Activated T-cell treated with anti-CD3 and anti-CD28 coated beads for 1 hour (primary cell): ENCODE measurements at places on chromosomes 2 and 18.

DNA sequence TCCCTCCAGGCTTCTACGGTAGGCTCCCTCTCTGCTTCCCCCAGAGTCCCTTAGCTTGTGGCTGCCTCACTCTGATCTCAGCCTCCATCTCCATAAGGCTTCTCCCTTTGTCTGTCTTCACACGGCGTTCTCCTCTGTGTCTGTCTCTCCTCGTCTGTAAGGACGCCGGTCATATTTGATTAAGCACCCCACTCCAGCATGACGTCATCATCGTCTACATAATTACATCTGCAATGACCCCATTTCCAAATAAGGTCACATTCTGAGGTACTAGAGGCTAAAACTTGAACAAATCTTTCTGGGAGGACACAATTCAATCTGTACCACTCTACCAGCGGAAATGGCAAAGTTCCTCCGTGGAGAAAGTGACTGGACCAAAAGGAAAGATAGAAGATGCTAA is 8.3 kb upstream of the COL6A3 start:
- DNase-seq, result no peak

GRCh38 chr2:177693658-177694339 is 301.2 kb downstream of the AGPS start:
- no peak for DNase-seq

DNA sequence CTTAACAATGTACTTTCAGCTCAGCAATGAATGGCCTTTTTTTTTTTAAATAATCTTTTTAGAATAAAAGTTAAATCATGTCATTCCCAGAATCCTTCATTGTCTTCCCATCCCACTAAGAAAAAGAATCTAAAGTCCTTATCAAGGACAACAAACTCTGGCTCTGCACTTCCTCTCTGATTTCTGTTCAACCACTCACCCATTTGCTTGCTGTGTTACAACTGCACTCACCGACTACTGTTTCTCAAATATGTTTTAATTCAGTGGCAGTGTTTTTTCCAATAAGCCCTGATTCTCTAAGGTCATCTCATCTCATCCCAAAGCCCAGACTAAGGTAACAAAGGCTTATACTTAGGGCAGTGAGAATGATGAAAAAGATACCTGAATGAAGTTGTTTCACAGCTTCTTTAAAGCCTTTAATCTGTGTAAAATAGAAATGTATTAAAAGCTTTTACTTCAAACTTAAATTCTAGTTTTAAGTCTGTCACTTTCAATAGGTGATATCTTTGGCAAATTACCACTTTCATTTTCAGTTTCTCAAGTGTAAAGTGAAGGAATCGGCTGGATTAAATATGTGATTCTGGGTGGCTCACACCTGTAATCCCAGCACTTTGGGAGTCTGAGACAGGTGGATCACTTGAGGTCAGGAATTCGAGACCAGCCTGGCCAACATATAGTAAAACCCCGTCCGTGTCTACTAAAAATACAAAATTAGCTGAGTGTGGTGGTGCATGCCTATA is 87.6 kb downstream of the RBBP8 start:
- no peak for DNase-seq

DNA sequence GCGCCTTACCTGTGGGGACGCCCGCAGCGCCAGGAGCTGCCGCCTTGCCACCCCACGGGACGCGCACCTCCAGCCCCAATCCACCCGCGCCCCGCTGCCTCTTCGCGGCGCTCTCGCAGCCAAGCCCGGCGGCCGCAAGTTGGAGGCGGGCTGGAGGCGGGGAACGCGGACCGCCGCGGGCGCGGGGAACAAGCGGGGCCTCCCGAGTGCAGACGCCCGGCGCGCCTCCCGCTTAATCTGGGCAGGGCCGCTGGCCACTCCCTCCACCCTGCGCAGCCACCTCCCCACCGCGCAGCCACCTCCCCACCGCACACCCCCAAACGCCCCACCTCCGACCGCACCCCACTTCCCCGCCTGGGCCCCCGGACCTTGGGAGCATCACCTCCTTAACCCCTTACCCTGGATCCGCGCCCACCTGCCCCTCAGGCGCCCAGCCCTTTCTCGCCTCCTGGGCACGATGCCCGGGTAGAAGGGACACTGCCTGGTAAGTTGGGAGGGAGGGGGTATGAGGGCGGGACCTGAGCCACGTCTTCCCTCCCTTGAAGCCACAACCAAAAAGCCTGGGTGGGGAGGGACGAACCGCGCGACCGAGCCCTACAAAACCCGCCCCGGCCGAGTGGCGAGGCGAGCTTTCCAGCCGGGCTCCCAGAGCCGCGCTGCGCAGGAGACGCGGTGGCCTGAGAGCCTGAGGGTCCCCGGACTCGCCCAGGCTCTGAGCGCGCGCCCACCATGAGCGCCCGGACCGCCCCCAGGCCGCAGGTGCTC is at the start of the genes COL4A3 and COL4A4:
COL4A3 (plus strand) TSS at position 627 of the 765 bp plus-strand sequence; CDS start at position 730, 103 bp downstream.
COL4A4 (minus strand) TSS at position 208 of the 765 bp plus-strand sequence. CDS start 16,722 bp downstream, outside the sequence.
- no peak for DNase-seq

DNA sequence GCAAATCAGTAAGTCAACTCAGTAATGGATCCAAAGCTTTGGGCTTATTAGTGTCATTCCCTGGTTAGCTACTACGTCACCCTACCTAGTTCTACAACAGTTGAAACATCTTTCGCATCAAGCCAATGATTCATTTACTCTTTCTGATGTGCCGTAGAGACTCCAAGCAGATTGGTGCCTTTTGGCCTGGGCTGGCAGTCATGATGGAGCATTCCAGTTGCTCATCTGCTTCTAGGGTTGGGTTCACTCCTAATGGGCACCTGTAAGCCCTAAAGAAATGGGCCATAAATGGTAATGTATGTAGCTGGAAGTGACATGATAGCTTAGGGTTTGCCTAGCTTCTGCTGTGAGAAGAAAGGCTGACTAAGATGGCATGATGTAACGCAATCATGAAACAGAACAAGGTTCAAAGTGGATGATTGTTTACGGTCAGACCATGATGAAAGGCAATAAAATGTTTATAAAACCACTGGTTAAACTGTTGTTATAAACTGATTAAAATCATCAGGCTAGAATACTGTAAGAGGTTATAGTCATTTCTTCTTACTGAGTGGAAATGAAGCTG is 20.4 kb upstream of the CCL20 start:
- DNase-seq, result no peak

DNA sequence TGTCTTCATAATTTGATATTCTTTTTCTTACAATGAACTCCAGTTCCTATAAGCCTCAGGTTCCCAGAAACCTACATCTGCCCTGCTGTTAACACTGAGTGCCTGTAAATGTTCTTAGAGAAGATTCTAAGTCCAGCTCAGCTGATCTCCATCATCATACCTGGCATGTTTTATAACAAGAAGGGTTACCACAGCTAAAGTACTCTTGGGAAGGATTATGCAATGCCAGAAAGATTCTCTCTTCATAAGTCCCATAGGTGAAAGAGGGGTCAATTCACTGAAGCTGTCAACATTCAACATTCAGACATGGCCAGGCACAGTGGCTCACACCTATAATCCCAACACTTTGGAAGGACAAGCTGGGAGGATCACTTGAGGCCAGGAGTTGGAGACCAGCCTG is 31.3 kb upstream of the PTPN4 start:
- no peak for DNase-seq

DNA sequence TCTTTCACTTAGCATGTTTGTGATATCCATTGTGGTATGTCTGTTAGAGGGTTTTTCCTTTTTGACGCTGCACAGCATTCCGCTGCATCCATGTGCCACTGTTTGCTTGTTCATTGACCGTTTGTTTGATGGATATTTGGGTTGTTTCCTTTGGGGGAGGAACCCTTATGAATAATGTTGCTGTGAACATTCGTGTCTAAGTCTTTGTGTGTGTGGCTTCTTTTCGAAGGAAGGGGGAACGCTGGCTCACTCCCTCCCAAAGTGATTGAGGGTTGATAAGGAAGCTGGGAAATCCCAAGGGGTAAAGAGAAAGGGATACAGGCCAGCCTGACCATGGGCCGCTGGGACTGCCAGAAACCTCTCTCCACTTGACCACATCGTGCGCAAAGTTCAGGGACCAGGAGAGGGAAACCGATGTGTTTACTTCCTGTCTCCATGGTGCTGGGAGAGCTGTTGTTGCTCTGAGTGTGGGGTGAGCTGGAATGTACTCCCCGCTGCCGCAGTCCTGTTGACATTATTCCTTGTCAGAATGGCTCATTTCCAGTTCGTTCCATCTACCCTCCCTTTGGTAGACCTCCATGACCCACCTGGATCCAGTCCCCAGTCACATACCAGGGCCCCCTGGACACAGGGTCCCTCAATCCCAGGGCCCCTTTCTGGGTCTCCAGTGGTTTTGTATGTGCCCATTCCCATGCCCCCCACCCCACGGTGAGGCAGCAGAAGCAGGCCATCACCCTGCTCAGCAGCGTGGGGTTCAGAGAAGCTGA is 39.6 kb downstream of the HS1BP3 start:
- DNase-seq, result no peak

DNA sequence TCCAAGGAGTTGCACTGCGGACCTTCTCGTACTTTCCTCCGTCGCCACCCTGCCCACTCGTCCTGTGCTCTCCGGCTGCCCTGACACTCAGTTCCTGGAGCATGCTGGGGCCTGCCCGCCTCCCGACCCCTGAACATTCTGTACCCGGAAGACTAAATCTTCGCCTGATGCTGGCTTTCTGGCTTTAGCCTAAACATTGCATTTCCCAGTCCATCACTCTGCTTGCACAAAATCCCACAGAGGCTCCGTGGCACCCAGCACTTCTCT is 550 bp upstream of the SFXN5 start:
- DNase-seq, result no peak

DNA sequence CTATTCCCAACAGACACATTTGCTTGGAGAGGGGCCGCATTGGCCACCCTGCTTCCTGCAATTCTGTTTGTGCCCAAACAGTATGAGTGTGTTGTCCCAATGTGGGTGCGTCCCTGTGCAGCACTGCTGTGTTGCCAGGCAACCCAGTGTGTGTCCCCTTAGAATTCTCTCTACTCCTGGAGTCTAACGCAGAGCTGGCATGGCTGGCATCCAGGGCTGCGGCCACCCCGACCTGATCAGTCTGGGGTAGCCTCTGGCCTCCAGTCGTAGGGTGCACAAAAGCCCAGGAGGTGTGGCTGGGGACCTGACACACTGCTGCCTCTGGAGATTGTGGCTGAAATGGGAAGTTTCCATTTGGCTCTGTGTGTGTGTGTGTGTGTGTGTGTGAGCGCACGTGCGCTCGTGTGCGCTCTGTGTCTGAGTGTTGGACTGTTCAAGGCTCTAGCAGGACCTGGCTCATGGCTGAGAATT is 48.0 kb downstream of the TEX44 start:
- DNase-seq, result no peak

DNA sequence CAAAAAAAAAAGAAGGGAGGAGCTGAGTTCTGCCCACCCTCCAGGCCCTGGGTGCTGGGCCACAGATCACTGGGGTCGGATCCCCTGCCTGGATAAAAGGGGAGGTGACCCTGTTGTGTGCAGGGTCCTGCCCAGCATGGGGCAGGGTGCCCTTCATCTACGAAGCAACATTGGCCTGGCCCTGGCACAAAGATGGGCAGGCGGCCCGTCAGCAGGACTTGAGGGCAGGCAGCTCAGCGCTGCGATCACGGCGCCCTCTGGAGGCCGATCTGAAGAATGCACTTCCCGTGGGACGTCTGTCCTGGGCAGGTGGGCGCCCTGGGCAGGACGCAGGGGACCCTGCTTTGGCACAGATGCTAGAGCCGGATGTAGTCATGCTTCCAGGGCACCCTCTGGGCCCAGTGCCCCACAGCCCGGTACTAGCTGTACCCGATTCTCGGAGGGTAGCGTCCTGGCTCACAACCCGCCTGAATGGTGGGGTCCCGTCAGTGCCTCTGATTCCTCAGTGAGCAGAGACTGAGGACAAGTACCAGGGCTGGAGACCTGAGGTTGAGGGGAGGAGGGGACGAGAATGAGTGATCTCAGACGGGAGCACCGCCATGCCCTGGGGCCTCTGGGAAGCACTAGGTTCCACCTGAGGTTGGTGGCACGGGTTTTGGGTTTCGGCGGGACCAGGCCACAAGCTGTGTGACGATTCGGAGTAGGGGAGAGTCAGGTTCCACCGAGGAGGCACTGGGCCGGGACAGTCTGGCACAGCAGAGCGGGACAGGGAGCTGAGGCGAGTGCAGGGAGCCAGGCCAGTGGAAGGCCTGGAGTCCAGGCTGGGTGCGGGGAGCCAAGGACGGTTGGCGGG is 18.0 kb downstream of the ARID5A start:
- DNase-seq, result peak; percentile 62

DNA sequence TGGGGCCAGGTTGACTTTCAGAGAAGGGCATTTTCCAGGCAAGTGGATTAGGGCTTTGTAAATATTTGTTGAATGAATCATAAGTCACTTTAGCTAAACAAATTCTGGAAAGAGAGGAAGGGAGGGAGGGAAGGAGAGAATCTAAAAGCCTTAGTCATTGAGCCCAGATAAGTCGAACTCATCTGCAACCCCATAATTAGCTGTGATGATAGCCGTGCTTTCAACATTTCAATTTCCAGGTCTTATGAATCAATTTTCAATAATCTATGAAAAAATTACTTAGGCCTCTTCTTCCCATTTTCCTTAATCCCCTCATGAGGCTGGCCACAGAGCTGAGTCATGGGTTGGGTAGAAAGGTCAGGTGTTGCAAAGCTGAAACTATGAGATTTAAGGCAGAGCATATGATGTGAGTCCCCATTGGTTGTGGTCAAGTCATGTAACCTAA is 111.9 kb upstream of the MAPRE2 start:
- DNase-seq, result no peak

DNA sequence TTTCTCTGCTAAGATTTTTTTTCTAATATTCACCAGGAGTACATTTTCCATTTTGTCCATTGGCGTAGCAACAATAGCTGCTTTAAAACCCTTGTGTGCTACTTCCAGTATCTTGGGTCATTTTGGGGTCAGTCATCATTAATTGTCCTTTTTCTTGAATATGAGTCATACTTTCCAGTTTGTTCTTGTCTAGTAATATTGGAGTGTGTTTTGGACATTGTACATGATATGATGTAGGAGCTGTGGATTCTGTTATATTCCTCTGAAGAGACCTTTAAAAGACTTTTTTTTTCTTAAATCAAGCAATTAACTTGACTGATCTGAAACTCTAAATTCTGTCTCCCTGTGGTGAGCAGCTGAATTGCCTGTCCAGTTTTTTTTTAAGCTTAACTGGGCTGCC is 40.8 kb downstream of the AGPS start:
- DNase-seq, result no peak

DNA sequence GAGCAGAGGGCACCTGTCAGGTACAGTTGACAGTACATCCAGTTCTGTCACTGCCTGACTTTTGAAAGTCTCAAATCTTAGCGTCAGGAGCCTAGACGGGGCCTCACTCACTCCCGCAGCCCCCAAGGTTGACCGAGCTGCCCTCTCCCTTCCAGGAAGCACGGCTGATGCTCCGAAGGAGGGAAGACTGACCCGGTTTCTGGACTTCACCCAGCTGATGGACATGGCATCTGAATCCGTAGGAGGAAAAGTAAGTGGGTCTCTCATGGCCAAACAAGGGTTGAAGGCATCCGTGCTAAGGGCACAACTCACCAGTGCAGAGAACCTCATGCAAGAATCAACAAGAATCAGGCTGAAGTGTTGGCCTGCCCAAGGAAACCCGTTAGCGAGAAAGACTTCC is 12.9 kb downstream of the ALLC start:
- DNase-seq, result no peak

GRCh38 chr2:64970495-64970894 is 18.7 kb upstream of the SLC1A4 start:
- no peak for DNase-seq

- no peak for DNase-seq
Observed at GRCh38 chr2:172196768-172197431, 94.2 kb upstream of the DLX2 start.
